ENCODE measurements at places on chromosomes 4 and X.

DNA sequence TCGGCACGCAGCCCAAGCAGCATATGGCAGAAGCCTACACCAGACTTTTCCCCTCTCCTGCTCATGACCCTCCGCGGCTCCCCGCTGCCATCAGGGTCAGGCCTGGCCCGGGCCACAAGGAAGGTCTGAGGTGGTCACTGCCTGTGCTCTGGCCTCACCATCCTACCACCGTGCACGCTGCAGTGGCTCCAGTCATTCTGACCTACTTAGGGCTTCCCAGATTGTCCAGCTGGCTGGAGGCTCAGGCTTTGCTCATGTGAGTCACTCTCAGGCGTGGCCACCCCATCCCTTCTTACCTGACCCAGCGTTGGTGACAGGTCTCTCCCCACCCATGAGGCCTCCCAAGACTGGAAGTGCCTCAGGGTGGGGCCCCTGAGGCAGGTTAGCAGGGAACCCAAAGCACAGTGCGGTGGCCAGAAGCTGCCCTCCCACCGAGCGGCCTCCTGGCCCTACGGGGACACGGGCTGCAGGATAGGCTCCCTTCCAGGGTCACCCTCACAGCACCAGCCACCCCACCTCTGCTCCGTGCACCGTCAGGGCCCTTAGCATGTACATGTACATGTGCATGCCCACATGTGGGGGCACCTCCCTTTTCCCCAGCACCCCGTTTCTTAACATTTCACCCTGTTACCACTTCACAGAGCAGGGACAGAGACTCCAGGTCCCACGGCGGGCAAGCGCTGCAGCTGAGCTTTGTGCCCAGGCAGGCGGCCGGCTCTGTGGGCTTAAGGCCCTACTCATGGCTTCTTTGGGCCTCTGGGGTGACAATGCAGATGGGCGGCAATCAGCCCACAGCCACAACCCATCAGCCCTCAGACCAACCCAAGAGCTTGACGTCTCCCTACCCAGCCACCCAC, 2.2 kb downstream of the TREX2 start:
- DNase-seq, result no peak

- DNase-seq, result no peak
These were observed 1408.0 kb downstream of the PCDH18 start for GRCh38 chr4:136124251-136124745.

DNA sequence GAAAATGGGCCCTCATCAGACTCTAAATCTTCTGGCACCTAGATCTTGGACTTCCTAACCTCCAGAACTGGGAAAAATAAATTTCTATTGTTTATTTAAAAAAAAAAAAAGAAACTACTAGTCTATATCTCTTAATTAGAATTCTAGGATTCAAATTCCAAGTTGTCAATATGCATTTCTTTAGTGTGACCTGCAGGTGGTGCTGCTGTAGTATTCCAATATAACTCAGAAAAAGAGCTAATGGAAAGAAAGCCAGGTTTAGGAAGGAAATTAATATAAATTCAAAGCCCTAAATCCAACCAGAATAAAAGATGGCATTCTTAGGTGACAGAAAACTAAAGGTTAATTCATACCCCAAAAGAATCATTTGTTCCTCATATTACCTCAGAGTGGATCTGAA, 80.0 kb upstream of the NALF2 start:
- DNase-seq, result peak; percentile 8

DNA sequence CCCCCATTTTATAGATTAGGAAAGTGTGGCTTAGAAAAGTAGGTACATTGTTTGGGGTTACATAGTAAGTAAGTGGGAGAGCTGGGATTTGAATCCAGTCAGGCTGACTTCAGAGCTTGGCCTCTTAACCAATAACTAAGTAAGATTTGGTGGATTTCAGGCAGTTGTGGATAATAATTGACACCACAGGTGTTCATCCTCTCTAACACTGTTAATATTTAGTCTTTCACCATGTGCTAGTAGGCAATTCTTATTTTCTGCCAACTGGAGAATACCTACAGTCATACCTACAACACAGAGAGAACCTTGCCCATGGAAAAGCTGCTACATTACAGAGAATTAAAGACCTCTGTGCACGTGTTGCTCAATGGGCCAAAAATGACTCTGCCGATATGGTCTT, 89.5 kb downstream of the DIAPH2 start:
- no peak for DNase-seq

GRCh38 chrX:24266996-24267395, 46.9 kb downstream of the SUPT20HL2 start:
- DNase-seq, result no peak

DNA sequence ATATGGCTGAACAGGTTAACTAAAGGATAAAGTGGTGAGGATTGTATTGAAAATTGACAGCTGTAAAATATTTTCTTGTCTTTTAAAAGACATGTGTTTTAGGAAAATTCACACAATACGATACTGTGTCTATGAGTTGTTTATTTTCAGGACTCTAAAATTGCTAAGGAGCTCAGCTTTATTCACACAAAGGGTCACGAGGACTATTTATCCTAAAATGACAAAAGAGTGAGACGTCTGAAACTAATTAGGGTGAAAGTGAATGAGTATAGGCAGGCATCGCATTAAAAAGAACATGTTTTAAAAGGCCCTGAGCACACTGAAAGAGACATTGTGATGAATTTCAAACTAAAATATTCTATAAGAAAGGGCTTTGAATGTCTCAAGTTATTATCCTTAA, 304.7 kb downstream of the SH2D1A start:
- no peak for DNase-seq

GRCh38 chr4:67550857-67551256, 5.6 kb upstream of the CENPC start:
- DNase-seq, result no peak

GRCh38 chr4:17093481-17093880, 195.0 kb upstream of the LDB2 start:
- no peak for DNase-seq

GRCh38 chr4:20916106-20916505, 215.8 kb downstream of the PACRGL start:
- no peak for DNase-seq

GRCh38 chr4:52234561-52235440, 183.7 kb downstream of the SPATA18 start:
- DNase-seq, result peak; percentile 70

GRCh38 chr4:82903737-82904136, 3.2 kb downstream of the THAP9 start:
- no peak for DNase-seq

DNA sequence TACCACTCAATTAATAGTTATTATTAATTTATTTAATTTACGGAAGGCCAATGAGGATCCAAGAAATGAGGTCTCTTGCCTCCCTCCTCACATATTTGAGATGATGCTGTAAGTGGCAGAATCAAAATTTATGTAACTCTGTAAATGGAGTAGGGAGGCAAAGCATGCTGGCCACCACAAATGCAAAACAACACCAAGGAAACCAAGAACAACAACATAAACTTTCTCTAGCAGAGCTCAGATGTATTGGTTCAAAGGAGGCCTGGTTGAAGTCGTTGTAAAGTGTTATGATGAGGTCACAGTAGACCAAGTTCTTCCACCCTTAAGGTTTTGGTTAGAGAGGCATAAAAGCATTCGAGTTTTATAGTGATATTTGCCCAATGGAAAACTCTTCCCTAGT, 194.8 kb upstream of the FAT1 start:
- DNase-seq, result no peak

DNA sequence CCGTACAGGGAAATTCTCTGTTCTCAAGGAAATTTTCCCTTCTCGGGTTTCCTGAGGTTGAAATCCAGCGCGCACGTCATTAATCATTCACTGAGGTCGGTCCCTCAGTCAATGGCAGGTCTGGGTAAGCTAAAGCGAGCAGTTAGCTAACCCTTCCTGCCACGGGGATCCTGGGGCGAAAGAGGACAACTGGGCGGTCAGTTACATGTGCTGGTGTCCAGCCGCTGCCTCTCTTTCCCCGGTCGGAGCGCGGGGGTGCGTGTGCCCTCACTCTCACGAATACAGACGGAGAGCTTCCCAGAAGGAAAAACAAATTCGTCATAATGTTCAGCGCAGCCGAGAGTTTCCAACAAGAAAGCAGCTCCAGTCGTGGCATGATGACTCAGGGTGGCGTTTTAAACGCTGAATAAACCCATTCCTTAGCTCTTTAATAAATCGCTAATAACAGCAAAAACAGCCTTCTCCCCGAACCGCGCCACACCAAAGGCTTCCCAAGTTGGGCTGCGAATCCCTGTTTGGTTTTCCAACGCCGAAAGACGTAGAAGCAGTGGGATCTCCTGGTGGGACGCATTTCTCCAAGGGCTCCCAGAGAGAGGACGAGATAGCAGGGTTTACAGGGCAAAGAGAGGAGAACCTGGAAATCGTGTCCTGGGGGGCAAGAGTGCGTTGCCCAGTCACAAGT, 752 bp upstream of the FGF5 start:
- peak; percentile 50 for DNase-seq

DNA sequence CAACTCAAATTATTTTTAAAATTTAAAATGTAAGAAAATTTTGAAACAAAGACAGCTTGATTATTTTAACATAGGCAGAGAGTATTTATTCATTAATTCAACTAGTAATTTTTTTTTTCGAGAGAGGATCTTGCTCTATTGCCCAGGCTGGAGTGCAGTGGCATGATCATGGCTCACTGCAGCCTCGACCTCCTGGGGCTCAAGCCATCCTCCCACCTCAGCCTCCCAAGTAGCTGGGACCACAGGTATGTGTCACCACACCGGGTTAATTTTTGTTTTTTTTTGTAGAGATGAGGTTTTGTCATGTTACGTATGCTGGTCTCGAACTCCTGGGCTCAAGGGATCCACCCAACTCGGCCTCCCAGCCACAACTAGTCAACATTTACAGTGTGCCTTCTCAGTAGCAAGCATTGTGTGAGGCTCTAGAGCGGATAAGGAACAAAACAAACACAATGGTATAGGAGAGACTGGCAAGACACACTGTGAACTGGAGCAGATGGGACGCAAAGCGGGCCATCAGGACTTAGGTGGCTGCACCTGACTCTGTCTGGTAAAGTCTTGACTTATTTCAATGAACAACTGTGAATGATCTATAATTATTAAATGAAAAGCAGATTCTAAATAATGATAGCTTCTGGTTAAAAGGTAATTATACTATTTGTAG, 21.6 kb downstream of the SETD7 start:
- no peak for DNase-seq

All from left kidney (tissue), 8 donors.